Activated T-cell treated with anti-CD3 and anti-CD28 coated beads, Interleukin-2, amount 50 U/mL, for 1 hour (primary cell): ENCODE measurements at places on chromosomes 2 and 18.
A peak's percentile ranks its signal among the peaks of the same experiment; 100 is the strongest.

DNA sequence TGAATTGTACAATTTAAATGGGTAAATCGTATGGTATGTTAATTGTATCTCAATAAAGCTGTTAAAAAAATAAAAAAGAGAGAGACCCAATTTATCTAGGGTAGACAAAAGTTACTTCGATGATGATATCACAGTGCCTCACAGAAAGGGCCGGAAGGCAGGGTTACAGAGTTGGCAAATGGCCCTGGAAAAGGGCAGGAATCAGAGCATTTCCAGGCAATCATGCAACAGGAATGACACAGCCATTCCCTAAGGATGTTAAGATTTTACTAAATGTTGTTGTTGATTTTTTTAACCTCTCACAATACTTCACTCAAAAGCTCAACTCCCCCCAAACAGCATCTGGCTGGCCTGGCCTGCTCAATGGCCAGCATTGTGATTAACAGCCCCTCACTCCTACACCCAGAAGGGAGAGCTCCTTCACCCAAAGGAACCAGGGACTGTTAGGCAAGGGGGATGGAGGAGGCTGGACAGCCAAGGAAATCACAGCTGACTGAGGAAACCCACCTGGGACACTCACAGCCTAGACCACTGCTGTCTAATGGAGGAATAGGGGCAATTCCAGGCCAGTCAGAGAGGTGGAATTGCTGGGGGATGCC, 7.7 kb upstream of the SP100 start:
- no peak for DNase-seq

GRCh38 chr18:41594582-41594981, 360.5 kb upstream of the PIK3C3 start:
- no peak for DNase-seq

- DNase-seq, result no peak
Observed at GRCh38 chr18:58183226-58183625, 139.2 kb downstream of the NEDD4L start.

DNA sequence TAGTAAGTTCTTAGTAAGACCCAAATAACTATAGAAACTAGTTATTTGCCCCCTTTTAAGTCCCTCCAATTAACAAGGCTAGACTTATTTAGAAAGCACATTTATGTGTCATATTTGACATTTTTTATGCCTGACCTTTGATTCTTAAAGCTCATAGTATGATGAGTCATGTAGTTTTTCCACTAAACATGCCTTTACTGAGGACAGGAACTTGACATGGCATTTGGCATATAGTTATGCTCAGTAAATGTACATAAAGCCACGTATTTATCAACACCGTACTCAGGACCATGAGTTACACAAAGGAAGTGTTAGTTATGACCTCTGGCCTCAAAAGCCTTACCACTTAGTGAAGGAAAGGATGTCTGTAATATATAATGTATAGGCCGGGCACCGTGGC, 78.9 kb downstream of the GNAL start:
- DNase-seq, result no peak

DNA sequence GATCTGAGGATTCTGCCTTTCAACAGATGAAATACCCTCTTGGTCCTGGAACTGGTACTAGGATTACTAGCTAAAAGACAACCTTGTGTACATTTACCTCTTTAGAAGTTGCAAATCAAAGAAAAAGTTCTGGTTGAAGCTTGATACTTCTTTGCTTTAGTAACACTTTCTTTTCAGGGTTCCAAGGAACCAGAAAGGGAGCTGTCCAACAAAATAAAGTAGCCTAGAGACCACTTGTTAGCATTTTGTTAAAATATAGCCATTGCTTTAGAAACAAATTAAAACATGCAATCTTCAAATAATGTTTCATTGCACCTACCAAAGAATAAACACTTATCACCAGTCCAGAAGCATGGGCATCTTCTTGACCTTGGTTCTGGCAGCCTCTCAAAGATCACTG, 117.9 kb upstream of the MAP3K20 start:
- no peak for DNase-seq

DNA sequence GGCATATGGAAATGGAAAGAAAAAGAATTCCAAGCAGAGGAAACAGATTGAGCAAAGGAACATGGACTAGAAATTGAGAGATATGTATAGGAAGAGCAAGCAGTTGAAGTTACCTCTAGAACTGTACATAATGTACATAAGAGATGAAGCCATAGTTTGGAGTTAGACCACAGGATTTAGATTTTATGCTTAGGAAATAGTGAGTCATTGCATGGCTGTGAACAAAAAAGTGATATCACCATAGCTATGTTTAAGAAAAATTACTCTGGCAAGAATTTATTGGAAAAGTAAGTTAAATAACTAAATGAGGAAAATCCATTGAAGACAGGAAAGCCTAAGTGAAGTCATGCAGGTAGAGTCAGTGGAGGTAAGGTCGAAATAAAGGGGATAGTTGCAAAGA, 99.4 kb upstream of the GALNT5 start:
- DNase-seq, result no peak

DNA sequence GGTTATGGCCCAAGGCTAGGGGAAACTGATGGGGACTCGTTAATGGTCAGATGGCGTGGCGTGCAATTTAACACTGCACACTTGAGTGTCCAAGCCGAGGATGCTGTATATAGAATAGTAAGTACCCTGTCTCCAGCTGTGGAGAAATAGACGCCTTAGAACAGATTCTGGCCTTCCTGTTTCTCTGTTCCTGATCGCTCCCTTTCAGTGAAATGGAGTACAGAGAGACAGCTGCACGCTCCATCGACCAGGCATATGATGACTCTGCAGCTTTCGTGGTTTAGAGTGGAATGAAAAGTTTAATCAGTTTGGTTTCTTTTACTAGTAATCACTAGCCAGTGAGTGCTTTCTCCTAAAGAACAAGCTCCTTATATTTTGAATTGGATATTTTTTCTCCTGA, 213.4 kb downstream of the NEDD4L start:
- DNase-seq, result no peak

DNA sequence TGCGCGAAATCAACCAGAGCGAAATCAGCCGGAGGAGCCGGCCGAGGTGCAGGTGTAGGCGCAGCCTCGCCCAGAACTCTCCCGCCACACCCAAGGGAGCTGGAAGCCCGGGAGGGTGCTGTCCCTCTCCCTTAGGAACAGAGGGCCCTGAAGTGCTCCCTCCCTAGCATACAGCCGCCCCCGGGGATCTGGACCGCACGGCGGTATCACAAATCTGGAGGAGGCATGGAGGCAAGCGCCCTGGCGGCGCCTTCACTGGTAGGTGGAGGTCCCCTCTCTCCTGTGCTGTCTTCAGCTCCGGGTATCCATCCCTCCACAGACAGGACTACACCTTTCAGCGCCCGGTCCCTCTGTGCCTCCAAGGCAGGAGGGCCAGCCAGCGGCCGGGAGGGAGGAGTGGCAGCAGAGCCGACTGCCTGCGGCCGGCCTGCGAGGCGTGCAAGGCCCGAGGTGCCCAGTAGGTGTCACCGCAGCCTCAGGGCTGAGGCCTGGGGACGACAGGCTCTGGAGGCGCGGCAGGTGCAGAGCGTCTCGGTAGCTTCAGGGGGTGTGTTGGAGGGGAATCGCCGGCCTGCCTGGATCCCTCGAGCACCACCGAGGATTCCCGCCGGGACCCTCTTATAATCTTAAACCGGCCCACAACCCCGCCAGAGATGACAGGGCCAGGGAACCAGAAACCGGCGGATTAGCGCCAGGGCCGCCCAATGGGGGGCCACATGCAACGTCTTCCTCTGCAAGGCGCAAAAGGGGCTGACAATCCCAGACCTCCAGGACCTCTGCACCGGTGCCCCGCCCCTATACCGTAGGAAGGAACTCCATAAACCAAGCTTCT, 2.8 kb downstream of the IHH start:
- peak; percentile 83 for DNase-seq

- DNase-seq, result no peak
Observed at GRCh38 chr2:236945431-236946016, 140.2 kb upstream of the COPS8 start.

GRCh38 chr2:98560256-98560771, 48.0 kb downstream of the COA5 start:
- no peak for DNase-seq

DNA sequence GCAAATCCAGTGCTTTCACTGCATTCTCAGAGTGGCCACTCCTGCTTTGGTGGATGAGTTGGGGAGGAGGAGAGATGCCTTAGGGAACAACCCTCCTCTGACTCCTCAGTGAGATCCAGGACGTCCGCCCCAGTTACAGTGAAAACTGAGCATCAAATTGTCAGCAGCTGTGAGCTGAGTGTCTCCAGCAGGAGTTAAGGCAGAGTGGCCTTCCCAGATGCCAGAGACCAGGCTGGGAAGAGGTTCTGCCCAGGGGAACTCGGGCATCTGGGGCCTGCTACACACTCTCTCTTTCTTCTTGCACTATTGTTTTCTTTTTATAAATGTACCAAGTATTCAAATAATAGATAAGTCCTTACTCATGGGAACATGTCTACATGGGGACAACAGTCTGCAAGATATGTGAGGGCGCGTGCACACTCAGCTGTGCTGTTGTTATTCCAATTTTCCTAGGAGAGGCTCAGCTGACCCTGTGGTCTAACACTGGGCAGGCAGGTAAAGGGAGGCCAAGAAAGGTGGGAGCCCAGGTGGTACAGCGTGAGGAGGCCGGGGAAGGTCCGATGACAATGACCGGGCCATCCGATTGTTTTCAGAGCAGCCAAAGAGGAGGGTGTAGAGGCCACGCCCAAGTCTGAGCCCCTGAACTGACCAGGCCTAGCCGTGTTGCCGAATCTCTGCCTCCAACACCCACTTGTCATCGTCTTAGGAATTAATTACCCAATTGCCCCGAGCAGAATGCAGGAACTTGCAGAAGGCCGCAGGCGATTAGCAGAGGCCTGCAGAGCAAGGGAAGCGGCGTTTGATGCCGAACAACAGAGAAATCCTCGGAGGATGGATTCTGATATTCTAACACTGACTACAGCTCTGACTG, 166.9 kb downstream of the ANAPC1 start:
- DNase-seq, result no peak

- no peak for DNase-seq
Observed at GRCh38 chr2:180705122-180705521, 275.3 kb upstream of the UBE2E3 start.

- DNase-seq, result no peak
Observed at GRCh38 chr2:112924821-112925220, 13.9 kb downstream of the IL37 start.

- DNase-seq, result peak; percentile 63
Observed at GRCh38 chr2:95345563-95346230, 48.5 kb downstream of the KCNIP3 start.

DNA sequence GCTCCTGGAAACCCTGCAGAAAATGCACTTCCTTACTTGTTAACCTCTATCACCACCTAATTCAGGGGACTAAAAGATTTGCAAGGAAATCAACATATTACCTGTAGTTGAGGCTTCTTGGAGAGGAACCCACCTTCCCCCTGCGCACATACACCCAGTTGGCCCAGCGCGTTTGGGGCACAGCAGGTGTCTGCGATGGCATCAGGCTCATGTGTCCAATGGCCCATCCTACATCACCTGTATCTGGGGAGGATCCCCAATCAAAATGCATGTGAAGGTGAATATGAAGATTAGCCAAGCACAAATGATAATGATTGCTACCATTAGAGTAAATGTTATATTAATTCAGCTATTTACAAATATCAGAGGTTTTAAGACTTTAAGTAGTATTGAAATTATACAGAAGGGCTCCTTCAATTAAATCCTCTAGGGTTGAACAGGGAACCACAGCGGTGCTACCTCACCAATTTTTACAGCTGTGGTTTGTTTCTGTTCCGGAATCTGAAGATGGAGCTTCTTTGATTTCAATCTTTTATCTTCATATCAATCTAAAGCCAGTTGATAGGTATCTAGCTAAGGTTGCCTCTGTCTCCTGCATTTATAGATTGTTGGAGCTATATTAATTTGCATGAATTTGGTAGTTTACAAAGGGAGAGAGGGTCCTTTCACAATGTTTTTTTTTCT, 486.0 kb downstream of the RNF144A start:
- no peak for DNase-seq

DNA sequence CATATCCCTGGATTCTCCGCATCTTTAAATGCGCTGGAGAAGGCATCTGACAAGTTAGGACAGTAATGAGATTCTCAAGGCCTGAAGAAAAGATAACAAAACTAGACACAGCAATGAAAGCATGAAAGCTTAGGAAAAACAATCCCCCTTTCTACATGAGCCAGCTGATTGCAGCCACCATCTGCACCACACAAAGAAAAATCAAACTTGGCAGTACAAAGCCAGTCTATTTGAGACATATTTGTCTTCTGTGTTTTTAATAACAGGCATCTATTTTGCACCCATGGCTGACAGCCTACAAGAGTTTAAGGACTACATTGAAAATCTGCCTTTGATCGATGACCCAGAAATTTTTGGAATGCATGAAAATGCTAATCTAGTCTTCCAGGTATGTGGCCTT, 83.6 kb downstream of the TRABD2A start:
- DNase-seq, result no peak

DNA sequence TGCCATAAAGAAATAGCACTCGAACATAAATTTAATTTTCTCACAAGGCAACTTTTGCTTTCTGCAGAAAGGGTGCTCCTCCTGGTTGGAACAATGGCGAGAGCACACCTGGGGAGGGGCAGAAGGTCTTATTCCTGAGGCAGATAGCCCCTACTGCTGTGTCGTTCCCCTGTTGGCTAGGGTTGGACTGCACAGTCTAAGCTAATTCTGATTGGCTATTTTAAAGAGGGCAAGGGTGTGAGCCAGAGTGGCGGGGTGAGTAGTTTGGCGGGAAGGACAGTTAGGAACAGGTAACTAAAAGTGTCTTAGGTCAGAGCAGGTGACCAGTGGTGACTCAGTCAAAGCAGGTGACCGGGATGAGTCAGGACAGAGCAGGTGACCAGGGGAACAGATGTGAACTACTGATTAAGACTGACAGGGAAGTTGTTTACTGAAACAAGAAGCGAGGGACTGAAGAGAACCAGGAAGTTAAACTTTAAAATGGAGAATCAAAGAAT, 49.7 kb upstream of the AGAP1 start:
- no peak for DNase-seq

- DNase-seq, result no peak
Observed at GRCh38 chr2:407630-408029, 119.7 kb upstream of the ALKAL2 start.

GRCh38 chr2:118312969-118313756, 224.9 kb downstream of the INSIG2 start:
- no peak for DNase-seq

DNA sequence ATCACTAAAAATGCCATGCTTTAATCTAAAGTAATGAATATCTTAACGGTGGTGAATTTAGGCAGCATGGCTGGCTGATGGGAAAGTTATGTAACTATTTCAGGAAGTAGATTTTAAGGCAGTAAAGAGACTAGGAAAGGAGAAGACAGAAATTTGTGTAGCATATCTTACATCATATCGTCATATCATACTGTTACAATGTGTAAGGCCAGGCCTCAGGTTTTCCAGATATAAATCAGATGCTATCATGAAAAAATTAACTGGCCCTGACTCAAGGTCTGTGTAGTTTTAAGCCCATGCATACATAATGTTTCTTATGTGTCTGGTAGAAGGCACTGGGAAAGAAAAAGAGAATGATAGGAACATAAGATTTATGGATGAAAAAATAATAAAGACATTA, 8.9 kb upstream of the FAP start:
- DNase-seq, result no peak

- no peak for DNase-seq
Observed at GRCh38 chr2:39779341-39779851, 338 bp upstream of the THUMPD2 start.
